ENCODE measurements at places on chromosomes 6 and 20.

GRCh38 chr6:42754759-42755158 lies 8.9 kb upstream of the TBCC start:
- DNase-seq: no peak

DNA sequence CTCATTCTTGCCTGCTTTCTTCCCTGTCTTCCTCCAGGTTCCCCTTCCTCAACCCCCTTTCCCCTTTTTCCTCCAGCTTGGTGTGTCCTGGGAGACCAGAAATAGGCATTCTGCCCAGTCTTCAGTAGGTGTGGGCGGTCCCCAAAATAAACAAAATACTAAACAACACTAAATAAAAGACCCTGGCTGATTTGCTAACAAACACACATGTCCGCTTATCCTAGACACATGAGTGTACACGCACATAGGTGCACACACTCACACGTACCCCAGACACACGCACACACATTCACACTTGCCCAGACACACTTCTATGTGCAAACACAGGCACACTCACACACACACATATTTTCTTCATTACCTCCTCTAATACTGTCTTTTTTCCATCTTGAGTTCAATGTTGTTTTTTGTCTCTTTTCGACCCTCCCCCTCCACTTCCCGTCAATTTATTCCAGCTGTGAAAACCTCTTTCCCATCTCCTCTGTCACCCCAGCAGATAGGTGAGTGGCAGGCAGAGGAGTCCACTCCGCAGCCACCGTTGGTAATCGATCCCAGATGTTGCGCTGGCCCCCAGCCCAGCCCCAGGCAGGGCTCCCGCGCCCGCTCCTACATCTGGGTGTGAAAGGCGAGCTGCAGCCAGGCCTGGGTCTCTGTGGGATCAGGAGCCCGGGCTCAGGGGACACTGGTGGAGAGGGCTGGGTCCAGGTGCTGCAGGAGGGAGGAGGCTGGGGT lies 56.9 kb upstream of the FOXP4 start:
- no peak for DNase-seq

- peak; percentile 56 for DNase-seq
These were observed 480.7 kb downstream of the RFPL4B start for GRCh38 chr6:112827793-112828192.

GRCh38 chr6:36655085-36655724 lies 23.3 kb upstream of the CDKN1A start:
- DNase-seq: no peak

DNA sequence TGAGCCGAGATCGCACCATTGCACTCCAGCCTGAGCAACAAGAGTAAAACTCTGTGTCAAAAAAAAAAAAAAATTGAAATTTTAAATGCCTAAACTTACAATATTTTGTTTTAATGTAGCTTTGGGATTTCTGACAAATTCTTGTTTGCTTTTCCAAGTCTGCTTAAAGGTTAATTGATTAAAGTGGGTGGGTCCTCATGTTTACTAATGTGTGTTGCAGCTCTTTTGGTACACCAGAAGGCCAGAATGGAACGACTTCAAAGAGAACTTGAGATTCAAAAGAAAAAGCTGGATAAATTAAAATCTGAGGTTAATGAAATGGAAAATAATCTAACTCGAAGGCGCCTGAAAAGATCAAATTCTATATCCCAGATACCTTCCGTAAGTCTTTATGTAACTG lies 2.7 kb upstream of the SUMO4 start:
- no peak for DNase-seq

DNA sequence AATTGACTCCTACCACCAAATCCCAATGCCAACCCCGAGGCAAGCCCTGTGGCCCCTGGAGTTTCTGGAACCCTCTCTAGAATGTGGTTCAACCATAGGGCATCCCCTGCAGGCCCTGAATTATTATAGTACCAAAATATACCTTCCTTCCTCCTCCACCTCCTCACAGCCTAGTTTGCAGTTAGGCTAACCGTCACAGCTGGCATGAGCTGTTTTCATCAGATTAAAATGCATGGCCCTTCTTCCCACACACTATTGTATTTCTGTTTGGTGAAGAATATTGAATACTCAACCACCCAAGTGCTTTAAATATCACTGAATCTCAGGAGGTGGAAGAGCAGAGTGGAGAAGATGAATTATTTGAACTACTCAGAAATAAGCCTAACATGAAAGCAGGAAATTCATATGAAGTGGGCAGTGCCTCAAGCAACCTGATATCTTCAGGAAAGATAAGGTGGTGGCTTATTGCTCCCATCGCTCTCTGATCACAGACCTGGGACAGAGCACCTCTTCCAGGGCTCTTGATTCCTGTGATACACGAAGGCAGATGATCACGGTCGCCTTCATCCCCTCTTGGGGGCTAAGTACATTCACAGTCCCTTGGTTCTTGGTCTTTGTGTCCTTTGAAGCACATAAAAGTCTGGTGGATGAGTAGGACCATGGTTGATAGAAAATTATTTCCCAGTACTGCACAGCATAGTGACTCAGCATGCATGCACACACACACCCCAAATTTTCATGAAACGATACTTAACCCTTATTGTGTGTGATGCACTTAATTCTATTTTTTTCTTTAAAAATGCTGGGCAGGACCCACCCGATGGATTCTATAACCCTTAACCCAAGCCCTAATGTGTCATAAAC lies 90.9 kb downstream of the PSMG4 start:
- no peak for DNase-seq

- no peak for DNase-seq
These were observed 8.5 kb upstream of the CST3 start for GRCh38 chr20:23646106-23646873.

DNA sequence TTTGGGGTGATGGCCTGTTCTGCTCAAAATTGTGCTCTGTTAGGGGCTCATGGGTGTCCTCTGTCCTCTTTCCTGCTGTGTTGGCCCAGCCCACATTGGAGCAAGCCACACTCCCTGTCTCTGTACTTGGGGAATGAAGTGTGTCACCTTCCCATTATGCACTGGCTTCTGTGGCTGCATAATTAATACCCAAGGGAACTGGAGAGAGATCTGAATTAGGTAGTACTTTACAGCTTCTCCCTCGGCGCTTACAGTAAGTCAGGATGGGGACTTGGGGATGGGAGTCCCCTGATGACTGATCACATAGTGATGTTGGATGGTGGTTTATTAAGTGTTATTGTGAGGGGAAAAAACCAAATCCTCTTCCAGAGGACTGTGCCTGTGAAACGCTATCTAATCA lies 116.6 kb downstream of the FOXO3 start:
- DNase-seq: no peak

GRCh38 chr20:37316116-37316774 lies 26.8 kb downstream of the MANBAL start:
- DNase-seq: no peak

GRCh38 chr20:57394121-57395082 lies 3.2 kb downstream of the RBM38 start:
- DNase-seq: no peak

DNA sequence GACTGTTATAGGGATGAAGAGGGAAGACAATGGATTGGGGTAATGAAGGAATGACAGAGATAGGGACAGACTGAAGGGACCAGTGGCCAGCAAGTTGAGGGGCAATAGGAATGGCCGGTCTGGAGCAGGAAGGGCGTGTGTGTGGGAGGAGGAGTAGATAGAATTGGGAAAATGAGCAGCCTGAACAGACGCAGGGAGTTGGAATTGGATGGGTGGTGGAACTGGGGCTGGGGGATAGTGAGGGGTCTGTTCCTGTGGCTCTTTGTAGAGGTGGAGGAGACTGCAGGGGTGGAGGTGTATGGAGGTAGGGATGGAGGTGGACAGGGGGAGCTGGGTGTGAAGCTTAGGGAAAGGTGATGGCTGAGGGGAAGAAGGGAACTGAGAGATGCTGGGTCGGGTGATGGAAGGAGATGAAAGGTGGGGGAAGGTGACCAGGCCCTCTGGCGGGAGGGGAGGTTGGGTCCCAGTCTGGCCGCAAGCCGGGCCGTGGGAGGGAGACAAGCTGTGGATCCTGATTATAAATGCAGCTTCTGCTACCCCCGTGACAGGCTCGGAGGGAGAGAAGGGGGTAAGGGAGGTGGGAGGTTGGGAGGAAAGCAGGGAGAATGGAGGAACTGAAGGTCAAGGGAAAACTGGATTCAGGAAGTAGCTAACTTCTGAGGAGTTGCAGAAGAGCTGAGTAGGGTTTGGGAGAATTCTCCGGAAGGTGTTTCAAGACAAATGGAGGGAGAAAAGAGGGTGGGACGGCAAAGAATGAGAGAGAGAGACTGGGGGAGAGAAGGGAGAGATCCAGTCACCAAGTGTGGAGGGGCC lies 5.2 kb downstream of the SYNGAP1 start:
- DNase-seq: no peak

DNA sequence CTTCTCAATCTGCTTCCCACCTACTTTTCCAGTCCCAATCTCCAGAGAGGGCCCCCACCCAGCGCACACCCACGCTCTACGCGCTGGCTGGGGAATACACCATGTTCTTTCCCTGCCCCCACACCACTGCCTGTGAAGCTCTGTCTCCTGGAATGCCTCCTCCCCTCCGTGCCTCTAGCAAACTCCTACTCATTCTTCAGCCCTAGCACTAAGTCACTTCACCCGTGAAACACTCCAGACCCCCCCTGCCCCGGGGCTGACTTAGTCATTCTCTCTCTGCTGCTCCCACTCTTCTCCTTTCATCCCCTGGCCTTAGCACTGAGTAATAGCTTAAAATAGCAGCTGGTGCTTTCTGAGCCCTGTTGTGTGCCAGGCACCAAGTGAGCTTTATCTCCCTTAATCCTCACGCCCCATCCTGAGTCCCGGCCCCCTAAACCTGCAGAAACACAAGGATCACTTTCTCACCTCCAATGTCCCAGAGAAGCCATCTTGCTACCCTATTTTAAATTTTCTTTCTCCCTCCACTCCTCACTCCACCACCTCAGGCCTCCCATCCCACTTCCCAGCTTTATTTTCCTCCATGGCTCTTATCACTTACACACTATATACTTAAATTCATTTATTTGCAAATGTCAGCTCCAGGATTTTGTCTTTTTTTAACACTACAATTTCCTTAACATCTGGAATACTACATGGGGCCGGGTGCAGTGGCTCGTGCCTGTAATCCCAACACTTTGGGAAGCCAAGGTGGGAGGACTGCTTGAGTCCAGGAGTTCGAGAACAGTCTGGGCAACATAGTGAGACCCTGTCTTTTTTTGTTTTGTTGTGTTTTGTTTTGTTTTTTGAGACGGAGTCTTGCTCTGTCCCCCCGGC lies 6.3 kb upstream of the PARD6B start:
- DNase-seq: peak; percentile 59

GRCh38 chr20:13264907-13265306 lies 43.8 kb downstream of the ISM1 start:
- DNase-seq: no peak

DNA sequence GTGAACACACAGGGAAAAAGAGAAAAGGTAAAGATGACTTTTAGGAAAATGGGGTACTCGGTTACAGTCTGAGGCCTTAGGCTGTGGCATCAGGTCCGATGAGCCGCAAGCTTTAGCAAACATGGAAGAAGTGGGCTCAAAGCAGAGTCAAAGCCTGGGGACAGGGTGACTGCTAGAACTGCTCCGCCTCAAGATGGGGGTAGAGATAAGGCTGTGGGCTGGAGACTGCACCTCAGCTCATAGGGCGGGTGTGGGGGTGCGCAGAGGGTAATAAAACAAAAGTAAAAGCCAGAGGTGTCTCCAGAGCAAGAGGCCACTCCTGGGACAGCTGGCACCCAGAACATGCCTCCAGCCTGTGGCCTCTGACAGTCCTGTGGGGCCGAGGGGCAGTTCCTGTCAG lies 21.3 kb upstream of the SYNDIG1 start:
- no peak for DNase-seq

- no peak for DNase-seq
These were observed 28.0 kb downstream of the CAPN11 start for GRCh38 chr6:44186635-44187025.

GRCh38 chr6:143940011-143940597 lies 68.0 kb downstream of the PLAGL1 start:
- no peak for DNase-seq

DNA sequence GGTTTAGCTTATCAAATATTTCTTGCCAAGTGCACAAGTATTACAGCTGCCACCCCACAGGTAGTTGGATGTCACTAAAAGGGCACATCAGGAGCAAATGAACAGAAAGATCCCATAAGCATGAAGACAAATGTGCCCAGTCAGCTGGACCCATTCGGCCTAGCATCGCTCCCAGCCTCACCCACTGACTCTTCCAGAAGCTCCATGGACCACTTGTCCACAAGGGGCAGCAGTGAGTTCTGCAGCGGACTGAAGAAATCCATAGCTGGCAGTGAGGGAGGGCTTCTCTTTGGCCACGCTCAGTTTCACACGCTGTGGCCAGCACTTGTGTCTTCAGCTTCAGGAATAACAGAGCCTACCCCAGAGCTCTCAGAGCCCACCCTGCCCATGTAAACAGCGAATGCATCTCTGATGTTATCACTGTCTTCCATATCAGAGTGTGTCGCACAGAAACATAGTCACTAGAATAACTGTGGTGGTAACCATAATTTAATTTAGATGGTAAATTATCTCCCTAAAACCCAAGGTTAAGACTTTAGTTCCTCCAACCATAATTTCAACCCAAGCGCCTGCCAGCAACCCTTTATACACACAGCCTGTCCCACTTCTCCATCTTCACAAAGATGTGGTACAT lies 15.8 kb downstream of the CGA start:
- peak; percentile 31 for DNase-seq

- DNase-seq: no peak
These were observed 44.2 kb upstream of the TRIM39 start for GRCh38 chr6:30282522-30282921.

DNA sequence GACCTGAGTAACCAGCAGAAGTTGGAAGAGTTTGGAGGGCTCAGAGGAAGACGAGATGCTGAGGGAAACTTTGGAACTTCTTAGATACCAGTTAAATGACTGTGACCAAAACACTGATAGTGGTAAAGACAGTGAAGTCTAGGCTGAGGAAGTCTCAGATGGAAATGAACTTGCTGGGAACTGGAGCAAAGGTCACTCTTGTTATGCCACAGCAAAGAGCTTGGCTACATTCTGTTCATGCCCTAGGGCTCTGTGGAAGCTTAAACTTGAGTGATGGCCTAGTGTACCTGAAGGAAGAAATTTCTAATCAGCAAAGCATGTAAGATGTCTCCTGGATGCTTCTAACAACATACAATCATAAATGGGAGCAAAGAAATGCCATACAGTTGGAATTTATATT lies 24.7 kb downstream of the WDR27 start:
- no peak for DNase-seq

GRCh38 chr6:122709922-122710512 lies 69.5 kb upstream of the FABP7 start:
- no peak for DNase-seq

DNA sequence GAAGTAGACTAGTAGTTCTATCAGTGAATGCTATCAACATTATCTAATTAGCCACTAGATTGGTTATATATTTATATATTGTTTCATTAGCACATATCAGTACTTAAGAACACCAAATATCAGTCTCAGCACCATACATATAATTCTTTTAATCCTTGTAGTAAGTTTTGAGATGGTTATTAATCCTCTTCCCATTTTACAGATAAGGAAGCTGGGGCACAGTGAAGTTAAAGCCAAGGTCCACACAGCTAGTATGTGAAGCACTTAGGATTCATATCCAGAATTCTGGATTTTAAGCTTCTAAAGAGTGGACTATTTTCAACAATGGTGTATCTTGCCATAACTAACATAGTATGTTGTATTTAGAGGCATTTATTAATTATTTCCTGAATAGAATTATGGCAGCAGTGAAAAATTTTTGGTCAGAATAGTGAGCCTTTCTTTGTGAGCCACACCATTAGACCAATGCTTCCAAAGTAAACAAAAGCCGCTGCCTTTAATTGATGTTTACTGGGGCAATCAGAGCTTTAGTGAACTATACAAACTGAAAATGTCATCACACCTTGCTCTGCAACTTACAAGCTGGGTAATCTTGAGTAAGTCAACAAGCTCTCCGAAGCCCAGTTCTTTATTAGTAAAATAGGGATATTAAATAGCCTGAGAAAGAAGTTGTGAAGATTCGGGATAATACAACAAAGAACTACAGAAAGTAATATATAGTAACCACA lies 41.9 kb upstream of the HBS1L start:
- DNase-seq: no peak
